NCI-H2081 treated with DMSO at 0.1 percent for 48 hours (cell line): ENCODE measurements at places on chromosomes 13 and 19.

- DNase-seq, result no peak
These were observed 31.6 kb downstream of the SYT3 start for GRCh38 chr19:50607874-50608785.

- DNase-seq, result no peak
These were observed 381.6 kb downstream of the NDFIP2 start for GRCh38 chr13:79862515-79862914.

GRCh38 chr19:7197119-7197759 lies 97.0 kb downstream of the INSR start:
- DNase-seq, result no peak

DNA sequence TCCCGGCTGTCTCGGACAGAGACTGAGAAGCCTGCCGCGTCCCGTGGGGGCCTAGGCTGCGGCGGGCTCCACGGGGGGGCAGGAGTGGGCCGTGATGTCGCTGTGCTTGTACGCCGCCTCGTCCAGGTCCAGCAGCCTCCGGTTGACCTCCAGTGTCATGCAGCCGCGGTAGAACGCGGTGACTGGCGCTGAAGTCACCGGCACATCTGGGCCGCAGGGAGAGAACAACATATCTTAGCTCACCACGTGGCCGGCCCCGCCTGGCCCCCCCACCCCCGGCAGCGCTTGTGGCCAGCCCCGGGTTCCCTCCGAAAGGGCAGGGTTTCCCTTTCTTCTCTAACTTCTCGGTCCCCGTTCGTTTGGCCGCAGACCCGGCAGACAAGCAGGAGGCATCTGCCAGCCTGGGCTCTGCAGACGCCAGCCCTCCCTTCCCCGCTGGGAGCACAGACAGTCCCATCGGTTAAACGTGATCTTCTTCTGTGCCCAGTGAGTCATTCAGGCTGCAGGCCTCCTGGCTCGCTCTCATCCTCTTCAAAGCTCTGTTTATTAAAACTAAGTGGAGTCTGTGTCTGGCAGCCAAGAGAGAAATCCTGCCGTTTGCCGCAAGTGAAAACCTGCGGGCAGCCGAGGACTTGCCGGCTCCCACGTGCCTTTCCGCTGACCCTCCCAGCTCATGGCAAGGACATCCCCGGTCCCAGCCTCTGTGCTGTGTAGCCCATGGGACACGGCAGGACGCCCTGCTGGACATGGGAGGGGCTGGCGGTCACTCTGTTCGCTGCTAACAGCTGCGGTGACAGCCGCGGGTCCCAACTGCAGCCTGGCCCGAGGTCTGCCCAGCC lies 42.8 kb downstream of the GAS6 start:
- no peak for DNase-seq

GRCh38 chr13:53092931-53093330 lies 64.3 kb downstream of the OLFM4 start:
- DNase-seq, result no peak

- no peak for DNase-seq
These were observed 13.6 kb upstream of the SLC15A1 start for GRCh38 chr13:98765996-98766519.

DNA sequence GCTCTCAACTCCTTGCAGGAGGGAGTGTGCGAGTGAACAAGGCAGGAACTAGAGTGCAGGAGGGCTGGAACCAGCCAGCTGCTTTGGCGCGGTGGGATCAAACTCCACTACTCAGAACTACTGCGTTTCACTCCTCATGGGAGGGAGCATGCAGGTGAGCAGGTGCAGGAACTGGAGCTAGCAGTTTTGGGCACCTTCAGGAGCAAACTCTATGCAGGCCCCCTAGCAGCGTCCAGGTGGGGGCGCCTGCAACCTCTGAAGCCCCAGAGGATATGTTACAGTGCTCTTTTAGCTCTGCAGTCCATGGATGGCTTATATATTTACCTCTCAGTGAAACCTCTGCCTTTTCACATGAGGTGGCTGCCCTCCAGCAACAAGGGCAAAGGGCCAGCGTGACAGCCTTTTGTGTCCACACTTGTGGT lies 1303.4 kb downstream of the PCDH9 start:
- no peak for DNase-seq

- DNase-seq, result no peak
These were observed 131.8 kb upstream of the VSTM2B start for GRCh38 chr19:29393915-29394460.
